ENCODE measurements at places on chromosomes 7 and 10. TPM values are rescaled to one million over a fixed set of nuclear protein-coding genes. Genes with fewer than 3 reads are reported as not detected.

- DNase-seq: no peak
These were observed 58.5 kb downstream of the ZNF783 start for GRCh38 chr7:149320313-149321124.

DNA sequence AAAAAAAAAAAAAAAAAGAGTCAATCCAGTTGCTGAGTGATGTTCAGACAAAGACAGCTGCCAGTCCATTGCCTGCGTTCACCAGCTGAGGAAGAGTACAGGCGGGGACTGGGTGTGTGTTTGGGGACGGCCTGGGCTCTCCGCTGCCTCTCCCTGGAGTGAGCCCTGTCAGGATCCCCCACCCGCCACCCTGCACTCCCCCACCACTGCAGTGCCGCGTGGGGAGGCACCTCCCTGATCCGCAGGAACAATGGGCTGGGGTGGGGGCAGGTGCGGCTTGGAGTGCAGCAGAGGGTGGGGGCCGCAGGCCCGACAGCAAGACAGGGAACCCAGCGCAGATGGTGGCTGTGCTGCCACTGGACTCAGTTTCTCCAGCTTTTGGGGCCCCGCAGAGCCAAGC is 1.4 kb downstream of the HSPA12A start:
- DNase-seq: no peak

DNA sequence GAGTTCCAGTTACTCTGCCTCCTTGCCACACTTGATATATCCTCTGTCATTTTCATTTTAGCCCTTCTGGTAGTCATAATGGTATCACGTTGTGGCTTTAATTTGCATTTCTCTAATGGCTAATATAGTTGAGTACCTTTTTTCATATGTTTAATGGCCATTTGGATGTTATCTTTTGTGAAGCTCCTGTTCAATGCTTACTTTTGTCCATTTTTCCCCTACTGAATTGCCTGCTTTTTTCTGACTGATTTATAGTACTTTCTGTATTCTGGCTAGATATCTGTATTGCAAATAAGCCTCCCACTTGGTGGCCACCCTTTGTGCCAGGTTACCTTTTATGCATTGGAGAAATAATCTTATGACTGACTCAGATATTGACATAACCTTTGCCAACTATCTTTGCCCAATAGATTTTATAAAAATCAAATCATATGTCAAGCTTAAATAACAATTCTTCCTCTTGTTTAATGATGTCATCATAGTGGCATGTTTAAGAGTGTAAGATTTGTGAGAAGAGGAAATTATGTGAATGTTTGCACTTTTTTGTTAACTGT is 50.6 kb downstream of the PRPF18 start:
- DNase-seq: no peak

GRCh38 chr10:49398000-49398861 is 2.3 kb upstream of the DRGX start:
- no peak for DNase-seq

GRCh38 chr7:33979807-33980355 is 74.5 kb downstream of the BMPER start:
- no peak for DNase-seq

DNA sequence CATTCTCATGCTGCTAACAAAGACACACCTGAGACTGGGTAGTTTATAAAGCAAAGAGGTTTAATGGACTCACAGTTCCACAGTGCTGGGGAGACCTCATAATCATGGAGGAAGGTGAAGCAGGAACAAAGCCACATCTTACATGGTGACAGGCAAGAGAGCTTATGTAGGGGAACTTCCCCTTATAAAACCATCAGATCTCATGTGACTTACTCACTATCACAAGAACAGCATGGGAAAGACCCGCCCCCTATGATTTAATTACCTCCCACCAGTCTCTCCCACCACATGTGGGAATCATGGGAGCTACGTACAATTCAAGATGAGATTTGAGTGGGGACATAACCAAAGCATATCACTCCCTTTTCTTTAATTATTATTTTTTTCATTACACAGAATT is 16.6 kb downstream of the COL28A1 start:
- no peak for DNase-seq

GRCh38 chr10:114437473-114438292 is 33.4 kb upstream of the AFAP1L2 start:
- DNase-seq: no peak

- no peak for DNase-seq
These were observed 181.2 kb downstream of the BBS9 start for GRCh38 chr7:33310546-33310945.

DNA sequence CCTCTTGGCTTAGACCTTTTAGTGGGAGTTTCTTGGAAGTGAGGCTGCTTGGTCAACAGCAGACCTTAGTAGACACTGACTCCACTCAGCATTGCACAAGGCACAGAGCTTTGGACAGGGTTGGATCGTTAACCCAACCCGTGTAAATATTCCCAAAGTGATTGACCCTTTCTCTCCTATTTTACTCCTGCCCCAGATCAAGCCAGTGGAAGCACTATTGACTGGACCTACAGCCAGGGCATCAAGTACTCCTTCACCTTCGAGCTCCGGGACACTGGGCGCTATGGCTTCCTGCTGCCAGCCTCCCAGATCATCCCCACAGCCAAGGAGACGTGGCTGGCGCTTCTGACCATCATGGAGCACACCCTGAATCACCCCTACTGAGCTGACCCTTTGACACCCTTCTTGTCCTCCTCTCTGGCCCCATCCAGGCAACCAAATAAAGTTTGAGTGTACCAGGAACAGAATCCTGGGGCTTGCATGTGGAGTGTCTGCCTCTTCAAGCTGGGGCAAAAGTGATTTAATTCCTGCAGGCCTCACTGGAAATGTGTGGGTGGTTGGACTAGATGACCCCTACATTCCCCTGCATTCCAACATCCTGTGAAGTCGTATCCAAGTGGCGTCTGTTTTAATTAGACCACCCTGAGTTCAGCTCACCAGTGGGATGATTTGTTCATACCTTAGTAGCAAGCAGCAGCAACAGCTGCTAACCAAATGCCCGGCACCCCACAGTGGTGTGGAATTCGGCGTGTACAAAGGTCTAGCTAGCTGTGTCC is 7.5 kb downstream of the CPA1 start:
- DNase-seq: no peak

GRCh38 chr7:91554883-91555282 is 290.6 kb downstream of the FZD1 start:
- no peak for DNase-seq

DNA sequence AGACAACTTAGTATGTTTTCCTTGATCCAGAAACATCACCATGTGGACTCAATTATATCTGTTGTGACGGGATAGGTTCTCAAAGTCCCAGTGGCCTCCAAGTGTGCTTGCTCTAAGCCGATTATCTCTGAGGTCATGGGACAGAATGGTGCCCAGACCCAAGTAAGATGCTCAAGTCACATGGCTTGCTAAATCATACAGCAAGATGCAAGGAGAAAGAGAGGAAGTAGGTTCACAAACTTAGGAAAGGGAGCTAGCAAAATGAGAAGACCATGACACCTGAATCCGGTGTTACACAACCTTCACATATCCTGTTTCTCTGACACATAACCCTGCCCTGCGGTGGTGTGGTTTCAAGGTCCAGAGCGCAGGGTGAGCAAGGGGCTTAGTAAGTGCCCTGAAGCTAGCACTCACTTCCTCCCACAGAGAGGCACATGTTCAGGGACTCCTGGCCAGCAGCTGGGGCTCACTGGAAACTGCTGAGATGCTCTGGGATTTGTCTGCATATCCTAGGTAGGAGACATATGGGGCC is 590.9 kb upstream of the ANKRD30A start:
- peak; percentile 97 for DNase-seq

GRCh38 chr10:43218951-43219837 is 47.7 kb downstream of the RASGEF1A start:
- no peak for DNase-seq

DNA sequence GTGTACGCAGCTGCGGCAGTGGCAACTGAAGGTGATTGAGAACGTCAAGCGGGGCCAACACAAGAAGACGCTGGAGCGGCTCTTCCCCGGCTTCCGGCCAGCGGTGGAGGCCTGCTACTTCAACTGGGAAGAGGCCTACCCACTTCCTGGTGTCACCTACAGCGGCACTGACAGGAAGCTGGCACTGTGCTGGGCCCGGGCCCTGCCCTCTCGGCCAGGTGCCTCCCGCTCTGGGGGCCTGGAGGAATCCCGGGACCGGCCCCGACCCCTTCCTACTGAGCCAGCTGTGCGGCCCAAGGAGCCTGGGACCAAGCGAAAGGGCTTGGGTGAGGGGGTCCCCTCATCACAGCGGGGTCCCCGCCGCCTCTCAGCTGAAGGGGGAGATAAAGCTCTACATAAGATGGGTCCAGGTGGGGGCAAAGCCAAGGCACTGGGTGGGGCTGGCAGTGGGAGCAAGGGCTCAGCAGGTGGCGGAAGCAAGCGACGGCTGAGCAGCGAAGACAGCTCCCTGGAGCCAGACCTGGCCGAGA is 6.5 kb downstream of the ZSWIM8 start:
- no peak for DNase-seq

DNA sequence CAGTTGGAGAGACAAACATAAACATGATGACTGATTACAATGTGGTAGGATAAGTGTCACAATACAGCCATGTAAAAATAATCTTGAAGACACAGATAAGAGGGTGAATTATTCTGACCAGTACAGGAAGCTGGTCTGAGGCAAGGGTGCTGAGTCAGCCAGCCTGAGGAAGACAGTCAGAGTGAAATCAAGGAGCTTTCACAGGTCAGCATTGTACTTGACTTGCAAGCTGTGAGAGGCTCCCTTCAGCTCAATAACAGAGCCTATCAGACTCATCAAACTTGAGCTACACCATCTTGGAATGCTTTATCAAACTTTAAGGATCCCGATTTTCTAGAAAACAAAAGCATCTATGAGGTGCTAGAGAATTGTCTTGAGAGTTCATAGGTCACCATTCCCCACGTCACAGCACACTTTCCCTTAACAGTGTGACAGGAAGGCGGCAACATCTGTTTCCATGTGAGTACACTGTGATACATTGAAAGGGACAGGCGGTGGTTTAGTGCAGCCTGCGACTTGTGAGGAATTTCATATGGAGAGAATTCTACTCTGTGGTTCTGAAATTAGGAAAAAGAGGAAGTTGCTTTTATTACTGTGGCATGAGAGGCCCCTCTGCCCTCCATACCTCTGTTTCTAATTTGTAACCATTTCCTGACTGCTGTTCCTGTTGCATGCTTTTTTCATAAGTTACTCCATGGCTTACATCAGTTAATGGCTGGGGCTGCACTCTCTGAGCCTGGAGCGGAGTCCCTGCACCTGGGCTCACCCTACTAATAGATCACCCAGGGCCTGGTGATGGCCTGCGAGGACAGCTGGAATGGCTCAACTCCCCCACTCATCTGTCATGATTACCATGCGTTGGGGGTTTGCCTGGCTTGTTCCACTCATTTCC is 417.1 kb downstream of the SUGCT start:
- DNase-seq: peak; percentile 16

DNA sequence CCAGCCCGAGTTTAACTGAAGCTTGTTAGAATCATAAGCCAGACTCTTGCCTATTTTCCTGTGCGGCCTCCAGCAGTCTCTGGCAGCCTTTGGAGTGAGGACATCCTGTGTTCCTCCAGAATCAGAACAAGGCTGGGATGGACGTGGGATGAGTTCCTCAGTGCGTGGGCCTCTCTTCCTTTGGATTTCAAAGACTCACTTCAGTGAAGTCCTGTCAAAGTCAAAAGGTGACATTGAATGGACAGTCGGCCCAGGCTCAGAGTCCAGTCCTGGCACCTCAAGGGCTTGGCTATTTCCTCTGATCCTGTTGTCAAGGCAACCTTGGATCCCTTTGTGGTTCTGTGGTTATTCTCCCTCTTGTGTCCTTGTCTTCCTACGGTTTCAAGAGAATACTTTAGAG is 21.4 kb upstream of the SMC3 start:
- no peak for DNase-seq

DNA sequence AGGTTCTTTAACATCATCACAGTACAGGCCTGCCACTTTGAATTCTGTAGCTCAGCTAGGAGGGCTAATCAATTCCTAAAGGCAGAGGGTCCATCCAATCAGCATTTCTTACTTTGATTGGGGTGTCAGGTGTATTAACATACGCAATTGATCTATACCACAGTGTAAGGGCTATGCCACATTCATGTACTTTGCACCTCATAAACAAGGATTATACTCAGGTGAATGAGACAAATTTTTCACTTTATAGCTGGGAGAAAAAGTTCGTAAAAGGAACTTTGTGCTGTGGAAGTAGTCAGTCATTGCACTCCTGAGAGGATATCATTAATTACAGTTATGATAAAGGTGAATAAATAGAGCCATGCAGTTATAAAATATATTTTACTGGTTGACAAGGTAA is 119.9 kb upstream of the AHR start:
- DNase-seq: no peak

DNA sequence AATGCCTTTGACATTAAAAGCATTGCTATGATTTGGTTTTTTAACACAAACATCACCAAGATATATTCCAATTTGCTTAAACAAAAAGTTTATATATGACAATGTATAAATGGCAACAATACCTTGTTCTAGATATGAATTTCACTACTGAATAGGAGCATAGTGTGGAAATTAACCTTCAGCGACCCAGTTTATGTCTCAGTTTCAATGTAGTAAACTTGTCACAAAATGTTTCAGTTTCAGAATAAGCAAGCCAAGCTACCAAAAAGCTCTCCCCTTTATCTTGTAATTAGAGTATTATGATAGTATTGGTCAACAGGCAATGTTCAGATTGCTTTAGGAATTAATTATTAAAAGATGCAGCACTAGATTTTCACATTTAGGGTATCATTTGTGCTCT is 99.6 kb upstream of the PCDH15 start:
- DNase-seq: no peak

DNA sequence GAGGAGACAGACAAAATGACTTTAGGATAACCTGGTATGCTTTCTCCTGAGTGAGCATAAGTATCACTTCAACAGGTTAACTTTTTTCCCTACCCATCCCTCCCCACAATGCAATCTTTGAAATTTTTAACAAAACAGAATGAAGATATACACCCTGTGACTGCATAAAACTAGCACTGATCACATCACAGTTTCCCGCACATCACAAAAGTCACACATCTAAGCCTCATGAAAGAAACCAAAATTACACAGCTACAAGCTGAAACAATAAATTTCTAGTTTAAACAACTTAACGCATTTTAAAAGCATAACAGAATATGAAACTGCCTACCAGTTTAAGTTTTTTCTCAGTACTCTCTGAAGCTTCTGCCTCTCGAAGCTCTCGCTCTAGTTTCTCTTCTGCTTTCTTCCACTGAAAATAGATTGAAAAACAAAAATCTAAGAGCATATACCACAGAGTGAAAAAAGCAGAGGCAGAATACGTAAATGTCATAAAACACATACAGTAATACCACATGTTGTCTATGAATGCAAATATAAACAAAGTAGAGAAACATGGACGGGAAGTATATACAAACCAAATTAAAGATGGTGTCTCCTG is 18.1 kb downstream of the NOC3L start:
- no peak for DNase-seq

MEOX2 gene
- total RNA-seq: not detected

LRGUK gene
- total RNA-seq: 0.41 TPM

EFCAB10 gene
- total RNA-seq: 2.5 TPM

CNOT4 gene
- total RNA-seq: 10.9 TPM

GATA3 gene
- total RNA-seq: 7.2 TPM

FUOM gene
- total RNA-seq: 58.8 TPM

SLC26A4 gene
- total RNA-seq: 0.25 TPM

FAM204A gene
- 77.2 TPM for total RNA-seq

NPY4R2 gene
- total RNA-seq: not detected

MDH2 gene
- total RNA-seq: 109 TPM

VAX1 gene
- not detected for total RNA-seq
